GDM1 (cell line): ENCODE measurements at places on chromosomes 2 and 18.
A peak's percentile ranks its signal among the peaks of the same experiment; 100 is the strongest.

DNA sequence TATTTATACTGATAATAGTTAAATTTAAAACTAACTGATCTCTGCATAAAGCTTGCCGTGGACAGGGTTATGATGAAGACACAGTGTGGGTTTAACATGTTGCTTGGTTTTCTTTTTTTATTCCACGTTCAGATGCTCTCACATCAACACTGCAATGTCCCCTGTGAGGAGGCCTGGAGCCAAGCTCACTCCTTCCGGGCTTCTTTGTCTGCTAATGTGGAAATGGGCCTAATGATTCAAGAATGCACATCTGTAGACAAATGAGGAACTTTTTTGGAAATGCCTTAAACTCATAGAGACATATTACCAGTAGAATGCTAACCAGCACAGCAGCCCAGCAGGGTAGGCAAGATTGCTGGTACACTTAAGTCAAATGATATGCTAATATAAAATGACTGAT, 208.0 kb downstream of the GALR1 start:
- no peak for DNase-seq

GRCh38 chr2:210224941-210225672, at the start of gene ACADL:
Gene ACADL, minus strand, starts transcription at chr2:210225447. Its CDS starts 184 bp downstream, at chr2:210225263.
- DNase-seq, result no peak

- no peak for DNase-seq
These were observed 449.0 kb upstream of the ID2 start for GRCh38 chr2:8232871-8233270.

- peak; percentile 21 for DNase-seq
These were observed 22.5 kb upstream of the TRAPPC8 start for GRCh38 chr18:31965316-31965970.

DNA sequence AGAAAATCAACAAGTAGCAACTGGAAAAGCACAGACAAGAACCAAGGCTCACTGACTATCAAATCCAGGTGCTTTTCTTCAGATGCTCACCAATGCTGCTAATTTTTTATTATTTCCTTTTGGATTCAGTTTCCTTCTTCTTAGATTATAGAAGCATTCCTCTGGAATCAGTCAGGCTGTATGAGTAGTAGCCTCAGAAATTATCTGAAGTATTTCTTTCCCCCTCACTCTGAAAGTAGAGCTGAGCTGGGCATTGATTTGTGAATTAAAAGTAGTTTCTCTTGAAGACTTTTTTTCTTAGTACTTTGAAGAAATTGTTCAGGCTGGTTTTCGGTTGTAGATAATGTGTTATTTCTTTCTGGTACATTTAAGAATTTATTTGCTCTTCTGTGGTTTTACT, 273.7 kb downstream of the NOL4 start:
- no peak for DNase-seq

GRCh38 chr18:32919799-32920198, 147.0 kb upstream of the KLHL14 start:
- DNase-seq, result peak; percentile 10

DNA sequence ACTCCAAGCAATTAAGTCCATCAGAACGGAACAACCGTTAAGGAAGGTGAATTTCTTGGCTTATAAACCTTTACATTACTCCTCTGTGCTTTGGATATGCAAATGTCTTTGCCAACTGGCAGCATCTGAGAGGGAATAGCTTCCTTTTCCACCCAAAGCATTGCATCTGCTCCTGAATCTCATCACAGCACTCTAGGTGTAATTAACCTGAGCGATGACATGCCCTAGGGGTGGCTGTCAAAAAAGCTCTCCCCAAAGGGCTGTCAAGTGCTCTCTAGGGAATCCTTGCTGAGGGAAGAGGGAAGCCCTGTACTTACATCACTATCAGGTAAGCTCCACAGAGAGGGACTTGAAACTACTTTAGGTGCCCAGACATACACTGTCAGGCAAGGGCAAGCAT, 5.5 kb upstream of the SMARCAL1 start:
- no peak for DNase-seq

DNA sequence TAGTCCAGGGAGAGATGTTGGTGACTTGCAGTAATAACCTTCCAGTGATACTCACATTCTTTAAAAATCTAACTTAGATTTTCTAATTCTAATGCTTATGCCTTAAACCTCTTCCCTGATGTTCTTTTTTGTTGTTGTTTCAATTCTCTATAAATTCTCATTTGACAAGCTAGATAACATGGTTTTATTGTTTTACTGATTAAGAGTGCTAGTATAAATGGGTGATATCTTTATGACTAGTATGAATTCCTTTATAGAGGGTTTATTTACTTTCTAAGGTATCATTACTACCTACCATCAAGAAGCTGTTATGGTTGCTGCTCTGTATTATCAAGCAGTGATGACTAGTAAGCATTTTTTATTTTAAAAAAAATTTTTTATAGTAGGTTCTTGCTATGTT, 35.0 kb downstream of the ACVR2A start:
- DNase-seq, result no peak

DNA sequence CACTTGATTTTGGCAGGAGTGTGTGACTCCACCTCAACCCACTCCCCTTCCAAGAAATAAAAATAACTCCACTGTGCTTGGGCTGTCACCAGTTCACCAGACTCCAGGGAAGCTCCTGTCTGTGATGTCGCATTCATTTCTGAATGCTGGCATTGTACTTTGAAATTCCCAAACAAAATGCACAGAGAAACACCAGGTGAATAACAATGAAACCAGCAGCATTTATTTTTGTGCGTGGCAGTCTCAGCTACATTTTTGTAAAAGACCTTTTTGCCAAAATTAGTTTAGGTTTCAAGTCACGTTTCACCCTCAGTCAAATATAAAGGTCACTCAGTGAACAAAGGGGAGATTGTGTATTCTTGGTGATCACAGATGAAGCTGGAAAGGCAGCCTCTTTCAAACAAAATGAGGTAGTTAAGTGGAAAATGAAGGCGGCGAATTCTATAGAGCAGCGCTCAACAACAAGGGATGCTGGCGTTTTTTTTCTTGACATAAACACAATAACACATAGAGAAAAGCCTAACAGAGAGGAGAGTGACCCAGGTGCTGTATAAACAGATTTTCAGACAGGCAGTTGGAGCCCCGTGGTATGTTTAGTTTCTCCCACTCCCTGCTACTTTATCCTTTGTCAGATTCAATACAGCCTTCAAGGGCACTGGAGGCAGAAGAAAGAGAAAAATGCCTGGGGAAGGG, 210.3 kb upstream of the GCFC2 start:
- DNase-seq, result no peak

GRCh38 chr18:6486764-6487426, 72.2 kb upstream of the L3MBTL4 start:
- DNase-seq, result no peak

DNA sequence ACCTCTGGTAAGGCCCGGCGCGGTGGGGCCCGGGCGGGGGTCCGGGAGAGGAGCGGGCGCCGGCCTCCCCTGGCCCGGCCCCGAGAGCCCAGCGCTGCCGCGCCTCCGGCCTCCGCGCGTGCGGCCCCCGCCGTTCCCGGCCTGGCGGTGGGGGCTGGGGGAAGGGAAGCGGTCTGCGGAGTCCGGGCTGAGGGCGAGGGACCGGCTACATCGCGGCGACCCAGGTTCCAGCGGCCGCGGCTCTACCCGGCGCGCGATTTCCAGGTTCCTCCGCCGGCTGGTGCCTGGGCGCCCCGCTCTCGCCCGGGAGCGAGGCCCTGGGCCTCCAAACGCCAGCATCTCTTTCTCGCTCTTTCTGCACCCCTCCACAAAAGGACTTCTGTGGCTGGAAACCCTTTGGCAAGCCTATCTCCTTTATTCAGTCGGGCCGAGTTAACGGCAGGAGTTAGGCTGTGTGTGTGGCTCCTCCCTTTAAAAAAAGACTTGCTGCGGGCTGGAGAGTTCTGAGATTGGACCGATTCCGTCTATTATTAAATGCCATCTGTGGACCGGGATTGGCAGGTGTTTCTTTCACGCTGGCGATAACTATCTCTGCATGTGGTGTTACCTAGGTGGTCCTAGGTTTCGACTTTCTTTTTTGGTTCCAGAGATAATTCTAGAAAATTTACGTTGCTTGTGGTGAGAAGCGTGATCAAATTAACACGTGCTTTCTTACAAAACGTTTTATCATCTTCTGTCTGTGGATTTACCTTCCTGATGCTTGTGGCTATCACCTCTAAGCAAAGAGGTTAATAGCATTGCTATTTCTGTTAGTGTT, 592 bp downstream of the ME2 start:
- DNase-seq, result no peak

DNA sequence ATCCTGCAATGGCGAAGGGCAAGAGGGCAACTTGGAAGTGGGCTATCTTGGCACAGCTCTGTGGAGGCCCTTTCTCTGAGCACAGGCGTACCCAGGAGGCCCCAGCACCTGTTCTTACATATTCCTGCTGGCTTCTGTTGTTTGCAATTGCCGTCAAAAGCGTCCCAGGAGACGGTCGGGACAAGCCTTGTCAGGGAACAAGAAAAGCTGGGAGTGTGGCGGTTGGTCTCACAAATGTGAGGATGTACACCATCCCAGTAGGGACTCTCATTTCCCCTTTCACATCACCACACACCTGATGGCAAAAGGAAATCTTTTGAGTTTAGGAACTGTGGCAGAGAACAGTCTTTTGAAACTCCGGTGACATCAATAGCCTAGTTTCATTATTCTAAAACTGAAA, 94.7 kb upstream of the EFEMP1 start:
- DNase-seq, result no peak

DNA sequence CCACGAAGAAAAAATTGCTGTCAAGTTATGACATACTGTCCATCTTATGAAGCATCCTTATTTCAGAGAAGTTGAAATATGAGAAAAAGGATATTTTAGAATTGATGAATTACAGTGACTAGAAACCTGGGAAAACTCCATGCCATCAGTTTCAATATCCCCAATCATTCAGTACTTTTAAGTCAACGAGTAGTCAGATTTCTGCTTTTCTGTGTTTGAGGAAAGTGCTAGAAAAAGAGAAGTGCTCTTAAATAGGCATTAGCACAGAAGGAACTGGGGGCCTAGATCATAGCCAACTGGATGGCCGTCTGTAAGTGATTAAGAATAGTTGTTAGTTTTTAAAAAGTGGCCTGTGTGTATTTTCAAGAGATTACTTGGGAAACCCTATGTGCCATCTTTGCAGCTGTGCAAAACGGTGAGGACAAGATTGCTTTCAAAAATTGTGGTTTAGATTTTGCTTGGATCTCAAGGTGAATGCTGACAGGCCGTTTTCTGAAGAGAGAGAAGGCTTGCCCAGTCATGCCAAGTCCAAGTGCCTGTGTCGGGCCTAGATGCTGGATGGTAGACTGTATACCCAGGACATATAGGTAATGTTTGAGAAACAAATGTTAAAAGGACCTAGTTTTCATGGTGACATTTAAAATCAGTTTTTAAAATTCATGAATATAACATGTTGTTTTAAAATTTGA, 5.1 kb downstream of the NEDD4L start:
- no peak for DNase-seq

- no peak for DNase-seq
These were observed 21.0 kb upstream of the IL37 start for GRCh38 chr2:112889976-112890375.

DNA sequence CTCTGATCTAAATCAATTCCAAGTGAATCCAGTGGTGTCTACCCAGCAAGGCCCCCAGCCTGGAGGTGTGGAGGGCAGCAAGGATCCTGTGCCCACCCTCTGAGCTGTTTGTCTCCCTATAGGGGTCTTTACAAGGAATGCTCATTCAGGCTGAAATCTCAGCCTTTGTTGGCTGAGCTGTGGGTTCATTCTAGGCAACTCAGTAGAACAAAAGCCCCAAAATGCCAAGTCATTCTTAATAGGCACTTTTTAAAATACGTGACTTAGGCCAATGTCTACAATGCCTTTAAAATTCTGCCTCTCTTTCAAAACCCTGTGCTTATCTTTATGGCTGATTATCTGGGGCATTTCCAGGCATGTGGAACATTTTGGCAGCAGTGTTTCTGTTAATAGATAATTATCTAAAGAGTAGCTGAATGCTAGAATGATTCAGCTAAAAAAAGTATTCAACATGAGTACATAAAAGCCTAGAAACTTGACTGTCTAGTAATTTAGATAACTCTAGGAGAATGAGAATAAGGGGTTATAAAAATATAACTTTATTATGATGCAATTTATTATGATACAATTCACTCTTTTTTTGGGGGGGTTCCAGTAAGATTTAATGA, 7.4 kb downstream of the UGT1A6 start:
- DNase-seq, result no peak

- DNase-seq, result no peak
These were observed 11.4 kb upstream of the PROKR1 start for GRCh38 chr2:68632021-68632420.

- peak; percentile 79 for DNase-seq
These were observed 60.8 kb downstream of the LIMS1 start for GRCh38 chr2:108594982-108595464.

GRCh38 chr2:23595021-23595420, 210.0 kb downstream of the KLHL29 start:
- no peak for DNase-seq
